Psoas muscle (tissue), 8 donors: ENCODE measurements at places on chromosomes 4 and X. TPM values are rescaled to one million over a fixed set of nuclear protein-coding genes. Genes with fewer than 3 reads are reported as not detected.
A peak's percentile ranks its signal among the peaks of the same experiment; 100 is the strongest.

The TLL1 gene
- total RNA-seq: 0.89 TPM

The TRMT44 gene
- total RNA-seq: 7.4 TPM

DNA sequence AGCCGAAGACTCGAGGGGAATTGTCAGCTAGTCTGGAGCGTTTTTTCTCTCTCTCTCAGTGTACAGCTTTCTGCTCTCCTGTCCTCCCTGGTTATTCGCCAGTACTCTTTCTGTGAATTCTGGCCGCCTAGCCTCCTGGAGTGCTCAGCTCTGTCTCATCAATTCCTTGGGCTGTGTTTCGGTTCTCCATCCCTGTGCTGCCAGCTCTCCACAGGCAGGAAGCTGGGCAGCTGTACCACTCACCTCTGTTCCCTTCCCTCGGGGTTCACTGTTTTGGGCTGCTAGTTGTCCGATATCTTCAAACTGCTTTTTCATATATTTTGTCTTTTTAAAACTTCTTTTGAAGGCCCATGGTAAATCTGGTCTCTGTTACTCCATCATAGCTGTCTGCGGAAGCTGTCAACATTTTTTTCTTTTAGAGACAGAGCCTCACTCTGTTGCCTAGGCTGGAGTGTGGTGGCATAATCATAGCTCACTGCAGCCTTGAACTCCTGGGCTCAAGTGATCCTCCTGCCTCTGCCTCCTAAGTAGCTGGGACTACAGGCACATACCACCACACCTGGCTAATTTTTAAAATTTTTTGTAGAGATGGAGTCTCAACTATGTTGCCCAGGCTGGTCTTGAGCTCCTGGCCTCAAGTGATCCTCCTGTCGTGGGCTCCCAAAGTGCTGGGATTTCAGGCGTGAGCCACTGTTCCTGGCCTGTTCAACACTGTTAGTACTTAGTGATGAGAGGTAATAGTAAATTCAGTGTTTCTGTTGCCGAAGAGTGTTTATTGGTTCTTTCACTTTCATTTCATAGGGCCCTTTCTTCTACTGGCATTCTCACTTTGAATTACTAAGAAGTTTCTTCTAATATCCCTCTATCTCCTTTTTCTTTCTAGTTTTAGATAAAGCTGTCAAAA, 18.6 kb downstream of the ZCCHC4 start:
- H3K36me3 ChIP-seq: peaks cover 18% of the 10 kb centered on the region
- no peak overlapping the region for H3K27ac ChIP-seq
- H3K4me3 ChIP-seq: no peak overlapping the region

- H3K27me3 ChIP-seq: peaks cover 4% of the 10 kb centered on the region
These were observed 45.4 kb downstream of the CXorf58 start for GRCh38 chrX:23952984-23953907.

DNA sequence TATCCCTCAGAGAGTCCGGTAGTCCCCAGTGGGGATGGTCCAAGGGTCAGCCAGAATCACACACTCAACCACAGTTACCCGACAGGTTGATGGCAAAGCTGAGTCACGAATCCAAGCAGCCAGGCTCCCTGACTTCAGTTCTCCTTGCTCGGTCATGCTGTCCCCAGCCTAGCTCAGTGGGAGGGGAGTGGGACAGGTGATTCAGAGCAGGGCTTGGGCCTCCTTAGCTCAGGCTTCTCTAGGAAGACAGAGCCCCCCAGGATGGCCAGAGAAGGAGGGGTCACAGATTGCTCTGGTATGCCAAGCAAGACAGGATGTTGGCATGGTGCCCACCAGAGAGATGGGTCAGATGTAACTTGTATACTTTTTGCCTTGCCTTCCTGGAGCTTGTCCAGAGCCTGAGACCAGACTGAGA, 66.5 kb downstream of the EFNB1 start:
- H3K4me3 ChIP-seq: peak overlapping the region; percentile 50
- H3K36me3 ChIP-seq: no peaks in the 10 kb centered on the region
- DNase-seq: peak; percentile 69
- peak overlapping the region; percentile 85 for H3K27ac ChIP-seq
- H3K27me3 ChIP-seq: no peaks in the 10 kb centered on the region

DNA sequence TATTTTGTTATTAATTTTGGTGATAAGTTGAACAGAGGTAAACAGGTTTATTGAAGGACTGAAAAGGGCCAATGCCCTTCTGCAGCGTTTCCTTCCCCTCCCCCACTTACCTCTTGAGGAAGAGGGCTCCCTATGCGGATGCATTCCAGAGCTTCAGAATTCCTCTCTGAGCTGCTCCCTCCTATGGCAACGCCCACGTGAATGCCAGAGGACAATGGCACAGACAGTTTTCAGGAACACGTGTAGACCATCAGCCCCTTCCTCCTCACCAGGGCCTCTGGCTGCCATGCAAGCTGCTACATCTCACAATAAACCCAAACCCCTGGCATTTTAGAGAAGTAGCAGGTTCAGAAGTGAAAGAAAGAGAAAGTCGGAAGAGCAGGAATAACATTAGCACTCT, 127.9 kb downstream of the CHRDL1 start:
- no peaks in the 10 kb centered on the region for H3K36me3 ChIP-seq
- H3K27me3 ChIP-seq: peaks cover 20% of the 10 kb centered on the region
- H3K4me1 ChIP-seq: no peaks in the 10 kb centered on the region
- DNase-seq: no peak
- no peak overlapping the region for H3K27ac ChIP-seq

- H3K36me3 ChIP-seq: no peaks in the 10 kb centered on the region
- no peaks in the 10 kb centered on the region for H3K4me1 ChIP-seq
- DNase-seq: no peak
These were observed 1869.7 kb downstream of the STIM2 start for GRCh38 chr4:28730304-28730703.
